HS-5 (cell line): ENCODE measurements at places on chromosomes 2 and 18.

- DNase-seq, result peak; percentile 33
Observed at GRCh38 chr2:30706534-30707303, 100.5 kb downstream of the CAPN13 start.

DNA sequence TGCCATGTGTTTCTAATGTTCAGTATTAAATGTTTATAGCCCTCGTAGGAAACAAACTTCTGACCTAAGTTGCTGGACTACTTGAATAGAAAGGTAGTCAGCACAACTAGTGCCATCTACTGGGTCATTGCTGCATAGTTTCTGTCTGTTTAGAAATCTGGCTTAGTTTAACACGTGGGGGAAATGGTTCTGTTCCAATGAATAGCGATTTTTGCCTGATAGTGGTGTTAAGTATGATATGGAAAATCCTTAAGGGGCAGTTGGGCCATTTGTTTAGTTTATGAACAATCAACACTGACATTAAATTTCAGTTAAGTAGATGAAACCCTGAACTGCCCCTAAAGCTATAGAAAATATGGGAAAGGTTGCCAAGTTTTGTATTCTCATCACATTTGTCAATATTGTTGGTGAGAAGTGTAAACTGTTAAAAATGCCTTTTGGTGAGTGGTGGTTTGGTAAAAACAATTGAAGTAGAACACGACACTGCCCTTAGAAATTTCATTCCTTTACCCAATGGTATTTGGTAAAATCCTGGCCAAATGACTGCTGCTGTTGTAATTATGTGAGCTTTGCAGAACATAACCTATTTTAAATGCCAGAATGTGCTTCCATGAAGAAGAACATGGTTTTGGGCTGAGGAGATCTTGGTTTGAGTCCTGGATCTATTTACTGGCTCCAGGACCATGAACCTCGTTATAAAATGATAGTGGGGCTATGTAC, 13.2 kb downstream of the NABP1 start:
- DNase-seq, result no peak

- no peak for DNase-seq
Observed at GRCh38 chr2:226608451-226608850, 191.2 kb downstream of the IRS1 start.

DNA sequence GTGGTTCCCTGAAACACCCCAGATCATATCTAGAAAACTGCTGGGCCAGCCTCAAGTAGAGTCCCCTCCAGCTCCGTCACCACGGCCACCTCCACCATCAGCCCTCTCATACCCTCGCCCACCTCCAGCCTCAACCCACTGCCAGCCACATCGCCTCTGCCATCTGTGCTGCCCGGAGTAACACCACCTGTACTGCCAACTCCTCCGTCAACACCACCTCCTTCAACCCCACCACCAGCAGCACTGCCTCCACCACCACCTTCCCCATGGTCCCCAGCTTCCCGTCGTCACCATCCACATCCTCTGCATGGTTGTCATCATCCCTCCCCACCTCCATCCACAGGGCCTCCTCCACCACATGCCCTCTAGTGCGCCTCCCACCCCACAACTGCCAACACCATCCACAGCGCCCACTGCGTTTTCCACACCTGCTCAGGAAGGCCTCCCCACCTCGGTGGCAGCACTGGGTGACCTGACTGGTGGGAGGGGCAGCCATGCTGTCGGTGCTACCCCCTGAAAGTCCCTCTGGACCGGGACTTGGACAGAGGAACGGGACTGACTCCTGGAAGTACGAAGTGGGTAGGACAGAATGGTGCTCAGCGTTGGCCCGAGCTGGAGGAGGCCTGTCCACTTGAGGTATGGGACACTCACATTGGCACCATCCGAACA, 1.6 kb downstream of the SNED1 start:
- DNase-seq, result no peak

- peak; percentile 74 for DNase-seq
Observed at GRCh38 chr18:14768241-14768640, 20.3 kb downstream of the ANKRD30B start.

DNA sequence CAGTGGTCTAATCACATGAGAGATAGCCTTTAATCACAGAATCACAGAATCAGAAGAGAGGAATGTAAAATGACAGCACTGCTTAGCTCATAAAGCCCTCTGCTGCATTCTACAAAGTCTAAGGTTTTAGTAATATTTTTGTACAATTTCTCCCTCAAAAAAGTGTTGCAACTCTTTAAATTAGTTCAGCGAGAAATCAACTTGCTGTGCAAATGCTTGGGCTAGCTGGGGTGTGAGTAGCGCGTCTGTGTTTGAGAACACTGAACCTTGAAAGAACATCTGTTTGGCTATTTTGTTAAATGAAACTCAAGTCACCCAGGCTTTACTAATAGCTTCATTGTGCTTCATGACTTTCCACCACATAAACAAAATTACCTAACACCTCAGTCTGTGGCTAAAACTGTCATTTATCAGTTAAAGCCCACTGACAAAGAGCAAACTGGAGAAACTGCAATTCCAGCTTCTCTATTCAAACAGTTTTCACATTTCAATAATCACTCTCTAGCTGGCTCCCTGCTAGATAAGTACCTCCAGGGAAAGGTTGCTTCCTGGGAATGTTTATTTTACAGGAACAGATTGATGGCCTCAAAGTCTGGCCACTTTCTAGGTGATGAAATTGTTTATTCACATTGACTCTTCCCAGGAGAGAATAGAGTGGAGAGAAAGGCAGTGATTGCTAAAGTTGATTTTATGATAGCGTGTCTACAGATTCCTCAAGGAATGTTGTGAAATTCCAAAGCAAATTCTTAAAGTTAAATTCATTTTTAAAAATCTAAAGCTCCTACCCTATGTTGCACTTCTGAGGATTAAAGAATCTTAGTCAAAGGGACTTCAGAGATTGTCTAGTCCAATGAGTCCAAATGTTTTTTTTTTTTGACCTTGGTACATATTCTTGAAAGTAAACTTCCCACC, 36.0 kb upstream of the STAT1 start:
- DNase-seq, result peak; percentile 67

DNA sequence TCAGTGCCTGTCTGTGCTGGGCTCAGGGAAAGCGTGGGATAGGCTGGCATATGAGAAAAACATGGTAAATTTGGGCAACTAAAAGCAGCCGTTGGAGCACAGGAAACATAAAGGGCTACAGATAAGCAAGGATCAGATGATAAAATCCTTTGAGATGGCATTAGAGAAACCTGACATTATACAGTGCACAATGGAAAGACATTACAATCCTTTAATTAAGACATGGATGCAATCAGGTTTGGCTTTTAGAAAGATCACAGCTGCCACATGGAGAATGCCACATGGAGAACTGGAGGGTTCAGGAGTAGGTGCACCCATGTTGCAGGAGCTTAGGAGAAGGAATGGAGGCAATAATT, 117.3 kb downstream of the CDC42EP3 start:
- no peak for DNase-seq

- DNase-seq, result no peak
Observed at GRCh38 chr18:48293954-48294898, 115.0 kb downstream of the ZBTB7C start.

DNA sequence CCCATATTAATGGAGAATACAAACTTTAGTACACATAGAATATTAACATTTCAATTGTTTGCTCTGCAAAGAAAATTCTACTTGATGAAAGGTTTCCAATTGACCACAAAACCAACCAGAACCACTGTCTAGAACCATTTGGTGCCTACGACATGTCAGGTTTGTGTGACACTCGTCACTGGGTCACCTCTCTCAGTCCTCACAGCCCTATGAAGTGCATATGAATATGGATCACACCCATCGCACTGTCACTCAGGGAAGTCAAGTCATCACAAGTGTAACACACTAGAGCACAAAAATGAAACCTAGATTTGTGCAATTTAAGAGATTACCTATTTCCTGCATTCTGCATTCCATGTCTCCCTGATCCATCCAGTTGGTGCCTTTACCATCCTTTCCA, 43.7 kb downstream of the PTPN2 start:
- no peak for DNase-seq

DNA sequence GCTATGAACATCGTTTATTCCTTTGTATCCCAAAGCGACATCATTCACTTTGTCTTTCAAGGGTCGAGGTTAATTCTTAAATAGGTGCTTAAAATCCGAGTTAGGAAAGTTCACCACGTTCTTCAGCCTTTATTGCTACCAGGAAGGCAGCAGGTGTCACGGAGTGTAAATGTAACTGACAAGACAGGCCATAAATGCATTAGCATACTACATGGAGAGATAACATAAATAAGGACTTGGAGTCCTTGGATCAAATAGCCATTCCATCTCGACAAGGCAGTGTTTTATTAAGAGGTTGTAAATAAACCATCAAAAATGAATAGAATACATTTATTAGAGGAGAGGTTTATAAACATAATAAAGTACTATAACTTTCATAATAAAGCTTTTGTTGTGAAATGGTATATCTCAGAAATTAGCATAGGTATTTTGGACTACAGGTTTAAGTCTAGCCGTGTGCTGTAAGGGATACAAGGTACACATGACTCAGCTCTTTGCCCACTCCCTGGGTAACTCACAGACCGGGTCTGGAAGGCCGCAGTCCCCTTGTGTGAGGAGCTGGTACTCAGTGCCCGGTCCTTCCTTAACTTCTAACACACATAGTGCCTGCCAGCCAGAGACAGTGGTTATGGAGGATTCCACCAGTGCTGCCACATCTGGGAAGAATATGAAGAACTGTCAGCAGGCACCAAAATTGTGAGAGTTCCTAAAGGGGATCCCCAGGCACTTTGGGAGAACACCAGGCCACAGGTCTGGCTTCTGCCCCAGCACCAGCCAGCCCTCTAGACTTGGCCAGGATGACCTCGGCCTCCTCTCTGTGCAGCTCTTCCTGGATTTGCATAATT, 29.4 kb downstream of the CAPN13 start:
- DNase-seq, result no peak

DNA sequence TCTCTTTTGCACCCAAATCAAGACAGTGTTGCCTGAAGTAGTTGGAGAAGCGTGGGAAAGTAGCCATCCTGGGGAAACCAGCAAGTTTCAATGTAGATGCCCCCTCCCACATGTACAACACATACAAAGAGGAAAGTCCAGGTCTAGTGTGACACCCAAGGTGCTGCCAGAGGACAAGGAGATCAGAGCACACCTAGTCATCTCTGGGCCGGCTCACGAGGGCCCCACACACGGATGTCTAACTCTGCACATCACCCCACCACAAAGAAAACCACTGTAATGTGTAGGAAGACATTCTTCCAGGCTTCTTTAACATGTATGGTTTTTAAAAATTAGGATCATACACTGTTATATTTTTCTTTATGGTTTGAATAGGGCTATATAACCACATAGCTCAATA, 21.6 kb downstream of the PARD6G start:
- no peak for DNase-seq

DNA sequence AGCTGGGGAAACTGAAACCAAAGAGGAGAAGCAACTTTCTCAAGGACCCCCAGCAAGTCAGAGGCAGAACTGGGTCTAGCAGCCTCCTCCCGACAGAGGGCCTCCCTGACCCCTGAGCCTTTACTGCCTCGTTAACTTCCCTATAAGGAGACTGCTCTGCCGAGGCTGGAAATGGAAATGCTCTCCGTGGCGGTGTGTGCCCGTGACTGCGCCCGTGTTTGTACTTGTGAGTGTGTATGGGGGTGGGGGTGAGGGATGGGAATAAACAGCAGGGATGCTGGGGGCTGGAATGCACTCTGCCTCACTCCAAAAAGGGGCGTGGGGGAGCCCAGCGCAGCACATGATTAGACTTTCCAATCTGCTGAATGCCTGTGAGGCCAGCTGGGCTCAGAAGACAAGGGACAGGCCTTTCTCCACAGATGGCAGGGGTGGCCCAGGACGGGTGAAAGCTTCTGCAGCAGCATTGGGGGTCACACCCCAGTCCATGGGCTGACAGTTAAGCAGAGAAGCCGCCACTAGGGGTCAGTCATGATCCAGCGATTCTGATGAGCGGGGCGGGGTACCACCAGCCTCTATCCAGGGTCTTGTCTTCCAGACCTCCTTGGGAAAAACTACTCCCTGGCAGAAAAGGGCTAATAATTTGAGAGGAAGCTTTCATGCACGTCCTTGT, 26.8 kb downstream of the MPHOSPH10 start:
- DNase-seq, result no peak

DNA sequence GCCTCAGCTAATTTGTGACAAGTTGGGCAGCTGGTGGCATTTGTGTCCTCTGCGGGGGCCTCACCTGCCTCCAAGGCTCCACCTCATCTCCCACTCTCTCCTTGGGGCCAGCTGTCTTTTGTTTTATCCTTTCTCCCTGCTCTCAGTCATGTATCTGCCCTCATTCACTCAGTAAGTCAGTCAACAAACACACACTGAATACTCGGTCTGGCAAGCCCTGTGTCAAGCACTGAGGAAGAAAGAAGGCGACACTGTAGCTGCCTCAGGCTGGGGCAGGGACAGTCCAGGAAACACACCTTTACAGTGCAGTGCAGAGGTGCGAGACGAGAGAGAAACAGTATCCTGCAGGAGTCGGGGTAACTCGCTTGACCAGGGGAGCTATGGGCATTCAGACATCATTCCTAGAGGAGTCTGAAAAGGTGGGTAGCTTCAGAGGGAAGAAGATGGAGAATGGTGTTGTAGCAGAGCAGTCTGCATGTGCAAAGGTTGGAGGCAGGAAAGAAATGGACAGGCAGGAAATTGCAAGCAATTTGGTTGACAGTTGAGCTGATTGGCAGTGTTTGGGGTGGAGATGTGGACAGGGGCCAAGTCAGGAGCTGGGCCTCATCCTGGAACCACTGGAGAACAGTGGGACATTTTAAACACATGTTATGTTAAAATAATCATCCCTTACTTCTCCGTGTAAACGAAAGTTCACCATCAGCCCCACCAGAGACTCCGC, 34.9 kb downstream of the SCTR start:
- DNase-seq, result no peak

DNA sequence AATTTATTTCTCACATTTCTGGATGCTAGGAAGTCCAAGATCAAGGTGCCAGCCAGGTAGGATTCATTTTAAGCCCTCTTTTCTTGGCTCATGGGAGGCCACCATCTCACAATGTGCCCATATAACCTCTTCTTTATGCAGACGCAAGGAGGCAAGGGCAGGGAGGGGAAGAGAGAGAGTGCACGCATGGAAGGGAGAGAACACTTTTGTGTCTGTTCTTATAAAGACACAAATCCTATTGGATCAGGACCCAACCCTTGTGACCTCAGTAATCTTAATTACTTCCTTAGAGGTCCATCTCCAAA, 32.5 kb downstream of the CMPK2 start:
- DNase-seq, result no peak

DNA sequence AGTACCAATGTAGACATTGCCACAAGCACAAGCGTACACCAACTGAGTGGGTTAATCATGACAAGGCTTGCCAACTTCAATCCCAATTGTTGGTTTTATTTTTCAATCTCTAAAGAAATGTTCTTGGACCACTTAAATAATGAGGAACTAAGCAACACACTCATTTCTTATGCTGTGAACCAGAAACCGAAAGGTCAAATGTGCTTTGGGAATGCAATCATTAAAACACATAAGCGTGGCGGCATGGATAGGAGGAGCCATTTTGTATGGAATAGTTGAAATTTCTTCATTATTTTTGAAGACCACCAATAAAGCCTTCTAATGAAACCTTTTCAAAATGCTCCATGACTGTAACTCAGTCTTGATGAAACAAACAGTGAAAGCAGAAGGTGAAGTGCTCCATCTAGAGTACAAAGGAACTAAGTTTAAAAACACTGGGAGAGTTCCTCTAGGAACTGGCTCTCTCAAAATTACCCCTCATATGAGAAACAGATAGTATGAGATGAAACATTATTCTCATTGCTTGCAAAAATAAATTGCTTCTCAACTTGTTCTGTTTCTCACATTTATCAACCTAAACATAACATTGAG, 113.2 kb upstream of the CHST9 start:
- peak; percentile 1 for DNase-seq
